ENCODE measurements at places on chromosomes 16 and 17.

DNA sequence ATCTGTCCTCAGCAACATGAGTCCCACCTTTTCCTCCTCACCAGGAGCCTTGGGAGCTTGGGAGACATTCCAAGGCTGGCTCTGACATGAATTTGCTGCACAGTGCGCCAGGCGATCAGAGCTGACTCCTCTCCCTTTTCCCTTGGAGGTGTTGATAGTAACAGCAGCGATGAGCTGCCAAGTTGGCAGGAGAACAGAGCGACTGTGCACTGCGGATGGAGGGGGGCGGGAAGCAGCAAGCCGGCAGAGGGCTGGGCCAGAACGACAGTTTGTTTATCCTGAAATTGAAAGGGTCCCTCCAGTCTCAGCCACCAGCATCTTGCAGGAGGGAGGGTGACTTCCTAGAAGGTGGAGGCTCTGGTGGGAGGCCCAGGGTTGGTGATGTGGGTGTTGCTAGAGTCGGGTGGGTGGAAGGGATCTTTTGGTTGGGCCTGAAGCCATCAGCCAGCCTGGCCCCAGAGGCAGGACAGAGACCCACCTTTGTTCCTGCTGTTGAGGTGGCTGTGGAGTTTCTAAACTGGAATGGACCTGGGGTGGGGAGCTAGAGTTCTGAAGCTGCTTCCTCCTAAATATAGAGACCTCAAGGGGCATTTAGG lies 22.5 kb upstream of the DYNLL2 start:
- DNase-seq = no peak

DNA sequence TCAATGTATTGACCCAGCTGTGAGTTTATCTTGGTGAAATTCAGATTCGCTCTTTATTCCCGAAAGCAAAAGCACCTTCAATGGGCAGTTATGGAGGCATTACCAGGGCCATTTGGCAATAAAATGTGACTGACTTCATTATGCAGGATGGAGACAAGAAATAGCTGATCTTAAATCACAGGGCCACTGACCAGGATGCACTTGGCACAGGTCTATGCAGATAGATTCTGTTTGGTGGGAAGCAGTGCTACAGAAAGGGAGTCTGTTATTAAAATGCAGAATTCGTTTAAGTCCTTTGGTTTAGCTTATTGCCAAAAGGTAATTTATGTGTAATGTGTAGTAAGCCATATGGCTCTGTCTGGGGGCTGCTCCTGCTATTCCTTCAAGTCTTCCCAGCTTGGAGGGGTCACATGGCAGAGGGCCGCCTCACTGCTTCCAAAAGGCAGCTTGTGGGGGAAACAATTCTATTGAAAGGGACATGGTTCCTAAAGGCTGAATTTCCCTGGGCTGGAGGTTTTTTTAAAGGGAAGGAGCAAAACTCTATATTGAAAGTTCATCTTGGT lies 239.8 kb downstream of the HS3ST4 start:
- no peak for DNase-seq

- DNase-seq = peak; percentile 33
These were observed 20.7 kb downstream of the GAA start for GRCh38 chr17:80122026-80122575.

DNA sequence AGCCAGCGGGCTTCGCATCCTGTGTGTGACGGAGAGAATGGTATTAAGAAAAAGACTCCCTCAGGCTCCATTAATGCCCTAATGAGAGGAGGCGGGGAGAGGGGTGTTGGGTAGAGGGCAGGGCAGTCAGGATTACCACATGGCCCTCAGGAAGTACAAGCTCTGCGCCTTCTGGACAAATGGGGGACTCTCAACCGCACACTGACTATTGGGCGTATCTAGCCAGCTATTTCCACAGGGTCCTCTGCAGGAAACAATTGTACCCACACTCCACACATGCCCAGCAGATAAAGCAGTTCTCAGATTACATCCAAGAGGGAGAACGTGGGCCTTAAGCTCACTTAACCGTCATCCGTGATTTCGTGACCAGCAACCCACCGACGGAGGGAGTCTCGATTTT lies 14.7 kb downstream of the NXN start:
- no peak for DNase-seq

GRCh38 chr17:65147955-65148354 lies 10.8 kb downstream of the RGS9 start:
- no peak for DNase-seq

GRCh38 chr17:76866774-76867577 lies 1.2 kb upstream of the MGAT5B start:
- DNase-seq = no peak

DNA sequence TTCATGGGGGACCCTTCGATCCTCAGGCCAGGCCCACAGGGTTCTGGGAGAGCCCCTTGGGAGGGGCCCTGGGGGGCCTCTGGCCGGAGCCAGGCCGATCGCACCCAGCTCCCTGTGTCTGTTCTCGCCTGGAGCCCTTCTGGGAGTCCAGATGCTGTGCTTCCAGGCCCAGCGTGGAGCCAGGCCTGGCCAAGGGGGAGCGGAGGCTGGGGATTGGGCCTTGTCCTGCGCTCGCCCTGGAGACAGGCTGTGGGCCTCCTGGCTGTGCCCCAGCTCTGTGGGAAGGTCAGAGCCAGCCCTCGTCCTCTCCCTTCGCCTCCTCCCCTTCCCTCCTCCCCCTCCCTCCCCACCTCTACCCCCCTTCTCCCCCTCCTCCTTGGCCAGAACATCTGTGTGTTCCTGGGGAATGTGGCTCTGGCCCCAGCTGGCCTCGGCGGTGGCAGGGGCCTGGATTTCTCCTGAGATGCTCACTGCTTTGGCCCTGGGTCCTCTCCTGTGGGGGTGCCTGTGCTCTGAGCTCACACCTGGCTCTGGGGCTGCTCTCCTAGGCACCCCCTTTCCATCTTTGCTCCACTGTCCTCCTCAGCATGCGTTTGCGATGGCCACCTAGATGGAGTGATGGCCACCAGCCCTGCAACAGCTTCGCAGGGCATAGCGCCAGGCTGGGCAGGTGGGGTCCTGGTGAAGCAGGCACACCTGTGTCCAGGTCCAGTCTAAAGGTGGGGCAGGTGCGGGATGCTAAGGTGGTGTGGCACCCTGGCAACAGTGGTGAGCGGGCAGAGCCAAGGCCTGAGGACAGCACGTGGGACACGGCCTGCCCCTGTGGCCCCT lies 90.6 kb upstream of the CIBAR2 start:
- DNase-seq = no peak

- DNase-seq = no peak
These were observed 8.9 kb downstream of the NSMCE1 start for GRCh38 chr16:27259710-27260109.

GRCh38 chr17:32536736-32537643 lies 50.2 kb downstream of the CDK5R1 start:
- DNase-seq = no peak

GRCh38 chr17:2222901-2223616 lies 80.5 kb downstream of the SMG6 start:
- peak; percentile 78 for DNase-seq

GRCh38 chr16:19883966-19884485 lies 622 bp downstream of the GPRC5B start:
- peak; percentile 60 for DNase-seq

- DNase-seq = no peak
These were observed 2.8 kb downstream of the ASIC2 start for GRCh38 chr17:33290253-33290652.

DNA sequence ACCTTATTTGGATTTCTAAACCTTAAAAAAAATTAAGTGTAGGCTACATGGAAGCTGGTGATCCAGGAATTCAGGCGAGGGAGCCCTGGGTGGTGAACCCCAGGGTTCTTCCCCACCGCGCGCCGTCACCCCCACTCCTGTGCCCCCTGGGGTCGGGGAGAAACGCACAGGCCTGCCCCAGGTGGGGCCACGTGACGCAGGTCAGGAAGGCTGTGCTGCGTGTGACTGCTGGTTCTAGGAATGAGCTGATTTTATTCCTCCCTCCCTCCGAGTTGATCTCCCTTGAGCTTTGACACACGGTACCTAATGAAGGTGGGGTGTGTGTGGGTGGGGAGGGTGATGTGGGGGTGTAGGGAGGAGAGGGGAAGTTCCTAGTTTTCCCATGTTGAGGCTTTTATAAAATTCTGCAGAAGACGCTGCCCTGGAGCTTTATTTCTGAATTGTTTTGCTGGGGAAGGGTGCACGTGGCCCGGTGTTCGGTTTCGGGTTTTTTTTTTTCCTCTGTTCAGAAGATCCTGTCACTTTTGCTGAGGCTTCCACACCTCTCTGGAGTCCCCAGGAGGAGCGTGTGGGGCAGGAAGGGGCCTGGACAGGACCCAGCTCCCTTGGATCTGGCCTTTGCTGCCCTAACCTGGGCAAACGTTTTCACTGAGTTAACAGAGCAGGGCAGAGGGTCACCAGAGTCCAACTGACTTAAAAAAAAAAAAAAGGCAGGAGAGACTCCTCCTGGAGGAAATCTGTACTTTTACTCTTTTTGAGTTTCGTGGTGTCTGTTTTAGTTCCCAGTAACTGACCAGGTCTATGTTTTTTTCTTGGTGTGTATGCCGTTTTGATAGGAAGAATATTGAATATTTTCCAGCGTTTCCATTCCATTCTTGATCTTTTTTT lies 55.8 kb upstream of the GSE1 start:
- DNase-seq = peak; percentile 83

Measured in activated CD8-positive, alpha-beta memory T cell treated with anti-CD3 and anti-CD28 coated beads for 24 hours (primary cell).